ENCODE measurements at places on chromosomes 1 and 21.

- DNase-seq = no peak
Observed at GRCh38 chr1:67170751-67171573, 4.7 kb downstream of the IL23R start.

- DNase-seq = no peak
Observed at GRCh38 chr1:206713070-206713469, 28.4 kb downstream of the MAPKAPK2 start.

DNA sequence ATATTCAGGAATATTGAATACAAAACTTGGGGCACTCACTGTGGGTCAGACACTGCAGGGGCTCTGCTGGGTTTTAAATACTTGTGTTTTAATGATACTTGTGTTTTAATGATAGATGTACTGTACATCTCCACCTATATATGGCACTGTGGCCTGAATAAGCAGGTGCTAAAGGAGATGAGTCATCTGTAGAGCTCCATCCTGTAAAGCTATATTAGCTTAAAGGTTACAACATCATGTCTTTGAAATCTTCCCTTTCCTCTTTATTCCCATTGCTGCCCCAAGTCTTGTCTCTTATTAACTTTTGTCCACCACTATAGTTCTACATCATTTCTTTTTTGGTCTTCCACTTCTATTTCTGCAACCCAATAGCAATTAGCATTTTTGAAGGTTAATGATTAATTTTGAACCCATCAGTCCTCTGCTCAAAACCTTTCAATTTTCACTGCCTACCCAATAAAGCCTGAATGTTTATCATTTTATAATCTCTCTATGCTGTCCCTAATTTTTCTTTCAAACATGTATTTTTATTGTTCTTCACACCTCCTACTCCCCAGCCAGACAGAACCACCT lies 113.3 kb upstream of the PTGFR start:
- no peak for DNase-seq

GRCh38 chr1:197913495-197914276 lies 3.5 kb upstream of the LHX9 start:
- DNase-seq = no peak

GRCh38 chr1:162033428-162033827 lies 9.8 kb upstream of the OLFML2B start:
- no peak for DNase-seq
